ENCODE measurements at places on chromosomes 16 and 17.

GRCh38 chr16:54296543-54296942 is 10.0 kb upstream of the IRX3 start:
- DNase-seq: no peak

GRCh38 chr16:50992350-50993032 is 158.6 kb downstream of the SALL1 start:
- no peak for DNase-seq

DNA sequence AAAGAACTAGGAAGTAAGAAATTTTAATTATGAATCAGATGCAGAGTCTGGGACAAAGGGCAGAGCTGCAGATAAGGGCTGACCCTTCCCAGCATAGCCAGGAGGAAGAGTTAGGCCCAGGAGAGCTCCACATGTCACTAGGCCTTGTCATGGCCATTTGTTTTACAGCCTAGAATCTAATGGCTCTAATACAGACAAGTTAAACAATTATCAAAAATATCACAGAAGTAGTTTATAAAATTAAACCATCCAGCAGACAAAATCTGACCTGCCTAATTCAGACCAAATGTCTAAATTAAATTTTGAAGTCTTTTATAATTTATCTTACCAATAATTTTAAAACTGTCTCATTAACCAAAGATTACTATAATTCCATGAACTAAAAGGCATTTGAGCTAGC is 1369.5 kb downstream of the CDH11 start:
- no peak for DNase-seq

DNA sequence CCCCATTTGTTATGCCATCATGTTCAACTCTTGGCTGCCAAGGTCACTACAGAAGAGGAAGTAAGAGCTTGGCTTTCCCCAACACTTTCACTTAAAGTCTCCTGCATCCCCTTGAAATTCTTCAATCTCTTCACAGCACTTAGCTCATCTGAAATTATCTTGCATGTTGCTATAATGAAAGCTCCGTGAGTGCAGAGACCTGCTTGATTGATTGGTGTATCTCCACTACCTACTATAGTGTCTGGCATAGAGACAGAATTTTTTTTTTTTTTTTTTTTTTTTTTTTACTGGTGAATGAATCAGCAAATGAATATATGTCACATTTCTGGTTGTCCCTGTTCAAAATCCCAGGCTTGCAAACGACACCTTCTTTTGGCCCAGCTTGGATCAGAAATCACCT is 1.9 kb upstream of the SDR42E1 start:
- no peak for DNase-seq

DNA sequence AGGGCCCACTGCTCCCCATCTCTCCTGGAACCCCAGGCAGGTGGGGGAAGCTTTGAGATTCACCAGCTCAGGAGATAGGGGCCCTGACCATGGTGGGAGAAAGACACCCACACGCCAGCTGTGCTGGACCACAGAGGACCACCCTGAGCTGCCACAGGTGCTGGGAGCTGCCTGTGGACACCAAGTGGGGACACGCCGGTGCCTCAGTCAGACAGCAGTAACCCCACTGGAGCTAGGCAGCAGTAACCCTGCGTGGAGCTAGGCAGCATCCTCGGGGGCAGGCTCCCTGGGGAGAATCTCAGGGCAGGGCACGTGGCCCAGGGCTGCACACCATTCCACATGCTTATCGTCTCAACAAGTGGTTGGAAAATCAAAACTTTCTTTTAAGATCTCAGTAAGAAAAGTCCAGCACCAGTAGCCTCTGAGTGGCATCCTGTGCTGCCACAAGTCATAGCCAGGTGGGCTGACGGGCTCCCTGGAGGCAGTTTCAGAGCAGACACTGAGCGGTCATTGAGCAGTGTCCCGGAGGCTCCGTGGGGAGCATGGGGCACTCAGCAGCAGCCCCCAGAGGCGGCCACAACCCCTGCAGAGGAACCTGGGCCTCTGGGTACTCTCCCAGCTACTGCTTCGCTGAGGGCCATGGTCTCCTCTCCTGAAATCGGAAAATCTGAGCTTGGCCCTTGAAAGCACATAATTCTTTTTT is 8.0 kb upstream of the HEXD start:
- no peak for DNase-seq

DNA sequence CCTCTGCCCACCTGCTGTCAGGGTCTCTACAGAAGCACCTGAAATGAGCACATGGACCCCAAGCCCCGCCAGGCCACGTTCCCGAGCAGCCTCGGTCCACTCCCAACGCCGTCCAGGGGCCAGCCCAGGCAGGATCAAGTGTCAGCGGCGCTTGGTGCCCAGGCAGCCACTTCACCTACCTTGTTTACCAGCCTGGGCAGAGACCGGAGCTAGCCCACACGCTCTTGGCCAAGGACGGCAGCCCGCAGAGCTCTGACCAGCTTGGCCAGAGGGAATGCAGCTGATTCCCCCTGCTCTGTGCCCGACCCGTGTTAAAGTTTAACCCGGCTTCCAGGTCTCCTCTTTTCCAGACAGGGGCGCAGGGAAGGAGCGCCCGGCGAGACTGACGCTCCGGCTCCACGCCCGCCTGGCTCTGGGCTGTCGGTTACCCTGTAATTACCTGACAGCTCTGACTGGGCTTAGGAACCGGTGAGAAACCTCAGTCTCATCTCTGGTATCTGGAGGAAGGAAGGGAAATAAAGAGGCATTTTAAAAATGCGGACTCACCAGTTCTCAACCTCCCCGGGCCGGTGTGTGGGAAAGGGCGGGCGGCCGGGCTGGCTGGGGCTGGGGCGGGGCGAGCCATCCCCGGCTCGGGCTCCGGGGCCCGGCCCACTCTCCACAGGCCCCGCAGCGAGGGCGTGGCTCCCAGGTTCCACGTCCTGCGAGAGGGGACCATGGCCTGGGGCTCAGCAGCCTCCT is 4.6 kb downstream of the KIFC3 start:
- no peak for DNase-seq

DNA sequence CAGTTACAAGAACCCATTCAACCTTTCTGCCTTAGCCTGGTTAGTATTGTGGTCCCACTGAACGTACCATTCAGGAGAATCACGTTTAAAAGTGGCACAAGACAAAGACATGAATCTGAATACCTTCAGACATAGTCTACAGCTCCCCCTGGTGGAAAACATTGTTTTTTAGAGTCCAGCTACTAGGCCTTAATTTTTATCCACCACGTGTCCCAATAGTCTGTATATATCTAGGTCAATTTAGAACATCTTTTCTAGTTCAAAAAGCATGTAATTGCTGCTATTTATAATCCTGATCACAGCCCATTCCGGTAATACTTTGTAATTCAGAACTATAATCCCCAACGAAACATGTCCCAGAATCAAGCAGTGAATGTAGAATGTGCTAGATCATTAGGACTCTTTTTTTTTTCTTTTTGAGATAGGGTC is 13.7 kb upstream of the GUCY2D start:
- peak; percentile 49 for DNase-seq
